Panc1 (cell line): ENCODE measurements at places on chromosomes 4 and X.

- DNase-seq, result no peak
Observed at GRCh38 chrX:69060631-69061408, 104.4 kb downstream of the PJA1 start.

GRCh38 chr4:4440333-4441061 lies 53.6 kb downstream of the NSG1 start:
- DNase-seq, result no peak

GRCh38 chr4:42390622-42391354 lies 6.5 kb upstream of the SHISA3 start:
- no peak for DNase-seq

- no peak for DNase-seq
Observed at GRCh38 chr4:26003056-26003455, 89.0 kb downstream of the SMIM20 start.

DNA sequence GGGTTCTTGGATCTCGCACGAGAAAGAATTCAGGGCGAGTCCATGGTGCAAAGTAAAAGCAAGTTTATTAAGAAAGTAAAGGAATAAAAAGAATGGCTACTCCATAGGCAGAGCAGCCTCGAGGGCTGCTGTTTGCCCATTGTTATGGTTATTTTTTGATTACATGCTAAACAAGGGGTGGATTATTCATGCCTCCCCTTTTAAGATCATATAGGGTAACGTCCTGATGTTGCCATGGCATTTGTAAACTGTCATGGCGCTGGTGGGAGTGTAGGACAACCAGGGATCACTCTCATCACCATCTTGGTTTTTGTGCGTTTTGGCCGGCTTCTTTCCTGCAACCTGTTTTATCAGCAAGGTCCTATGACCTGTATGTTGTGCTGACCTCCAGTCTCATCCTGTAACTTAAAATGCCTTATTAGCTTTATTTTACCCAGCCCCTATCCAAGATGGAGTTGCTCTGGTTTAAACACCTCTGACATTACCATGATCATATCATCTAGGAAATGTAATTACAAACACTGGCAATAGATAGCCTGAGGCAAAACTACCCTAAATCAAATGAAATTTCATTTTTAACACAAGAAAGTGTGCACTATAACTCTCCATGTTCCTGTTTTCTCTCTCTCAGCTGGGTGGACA lies 94.3 kb upstream of the ATXN3L start:
- DNase-seq, result no peak

GRCh38 chr4:185902654-185903053 lies 90.7 kb upstream of the SORBS2 start:
- no peak for DNase-seq

DNA sequence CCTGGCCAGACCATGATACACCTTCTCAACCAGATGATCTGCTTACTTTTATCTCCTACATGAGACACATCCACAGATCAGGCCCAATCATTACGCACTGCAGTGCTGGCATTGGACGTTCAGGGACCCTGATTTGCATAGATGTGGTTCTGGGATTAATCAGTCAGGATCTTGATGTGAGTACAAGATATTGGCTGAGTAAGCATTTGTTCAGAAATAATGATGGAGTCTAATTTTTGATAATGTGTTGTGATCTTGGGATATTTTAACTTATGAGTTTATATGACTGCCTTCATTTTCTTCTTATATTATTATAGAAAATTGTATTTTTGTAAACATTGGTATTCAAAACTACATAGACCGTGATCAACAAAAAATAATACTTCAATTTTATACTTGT lies 39.4 kb downstream of the SLC10A6 start:
- DNase-seq, result no peak

GRCh38 chr4:151276787-151277562 lies at the start of gene PRSS48:
Gene PRSS48, plus strand, starts transcription at chr4:151277161. Its CDS starts 12 bp downstream, at chr4:151277173.
- peak; percentile 17 for DNase-seq

DNA sequence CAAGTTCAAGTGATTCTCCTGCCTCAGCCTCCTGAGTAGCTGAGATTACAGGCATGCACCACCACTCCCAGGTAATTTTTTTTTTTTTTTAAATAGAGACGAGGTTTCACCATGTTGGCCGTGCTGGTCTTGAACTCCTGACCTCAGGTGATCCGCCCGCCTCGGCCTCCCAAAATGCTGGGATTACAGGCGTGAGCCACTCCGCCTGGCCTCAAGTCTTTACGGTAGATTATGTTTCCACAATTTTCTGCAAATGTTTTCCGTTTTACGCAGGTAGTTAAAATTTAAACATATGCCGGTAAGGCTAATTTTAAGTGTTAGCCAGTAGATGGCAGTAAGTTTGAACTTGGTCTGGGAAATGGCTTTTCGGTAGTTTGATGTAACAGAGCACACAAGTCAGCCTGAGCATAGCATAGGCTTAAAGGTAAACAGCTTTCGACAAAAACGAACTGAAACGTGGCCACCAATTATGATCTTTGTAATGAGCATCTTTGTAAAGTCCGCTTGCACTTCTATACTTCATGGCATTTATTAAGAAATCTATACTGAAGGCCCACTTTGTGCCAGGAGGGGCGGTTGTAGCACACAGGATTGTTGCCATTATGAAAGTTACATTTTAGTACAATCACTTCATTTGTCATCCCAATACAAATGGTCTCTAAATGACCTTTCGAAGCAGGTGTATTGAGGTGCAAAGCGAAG lies 31.1 kb downstream of the CCKAR start:
- peak; percentile 20 for DNase-seq
